ENCODE measurements at places on chromosomes 16 and 17.

- no peak for DNase-seq
Observed at GRCh38 chr16:73996624-73997339, 299.8 kb upstream of the PSMD7 start.

- no peak for DNase-seq
Observed at GRCh38 chr16:63461248-63461841, 1425.1 kb upstream of the CDH8 start.

DNA sequence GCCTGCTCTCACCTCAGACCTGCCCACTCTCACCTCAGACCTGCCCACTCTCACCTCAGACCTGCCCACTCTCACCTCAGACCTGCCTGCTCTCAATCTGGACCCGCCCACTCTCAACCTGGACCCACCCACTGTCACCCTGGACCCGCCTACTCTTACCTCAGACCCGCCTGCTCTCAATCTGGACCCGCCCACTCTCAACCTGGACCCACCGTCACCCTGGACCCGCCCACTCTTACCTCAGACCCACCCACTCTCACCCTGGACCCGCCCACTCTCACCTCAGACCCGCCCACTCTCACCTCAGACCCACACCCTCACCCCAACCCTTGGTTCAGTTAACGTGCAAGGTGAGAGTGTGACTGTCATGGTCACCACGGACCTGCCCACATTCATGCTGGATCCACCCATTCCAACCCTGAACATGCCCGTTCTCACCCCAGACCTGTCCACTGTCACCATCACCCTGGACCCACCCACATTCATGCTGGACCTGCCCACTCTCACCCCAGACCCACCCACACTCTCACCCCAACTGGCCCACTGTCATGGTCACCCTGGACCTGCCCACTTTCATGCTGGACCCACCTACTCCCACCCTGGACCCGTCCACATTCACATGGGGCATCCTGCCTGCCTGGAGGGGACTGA is 31.2 kb upstream of the ENPP7 start:
- DNase-seq, result no peak

GRCh38 chr17:16584273-16584995 is 15.4 kb upstream of the ZNF287 start:
- peak; percentile 94 for DNase-seq

GRCh38 chr16:19235886-19236285 is 49.6 kb upstream of the CLEC19A start:
- no peak for DNase-seq

- no peak for DNase-seq
Observed at GRCh38 chr16:86082418-86083030, 183.6 kb downstream of the IRF8 start.

All from stimulated activated CD4-positive, alpha-beta T cell treated with anti-CD3 and anti-CD28 coated beads, Interleukin-1b, Interleukin-23, amount 100 ng/mL, for 48 hours (primary cell).